ENCODE measurements at places on chromosomes 16 and 17.
A peak's percentile ranks its signal among the peaks of the same experiment; 100 is the strongest.

DNA sequence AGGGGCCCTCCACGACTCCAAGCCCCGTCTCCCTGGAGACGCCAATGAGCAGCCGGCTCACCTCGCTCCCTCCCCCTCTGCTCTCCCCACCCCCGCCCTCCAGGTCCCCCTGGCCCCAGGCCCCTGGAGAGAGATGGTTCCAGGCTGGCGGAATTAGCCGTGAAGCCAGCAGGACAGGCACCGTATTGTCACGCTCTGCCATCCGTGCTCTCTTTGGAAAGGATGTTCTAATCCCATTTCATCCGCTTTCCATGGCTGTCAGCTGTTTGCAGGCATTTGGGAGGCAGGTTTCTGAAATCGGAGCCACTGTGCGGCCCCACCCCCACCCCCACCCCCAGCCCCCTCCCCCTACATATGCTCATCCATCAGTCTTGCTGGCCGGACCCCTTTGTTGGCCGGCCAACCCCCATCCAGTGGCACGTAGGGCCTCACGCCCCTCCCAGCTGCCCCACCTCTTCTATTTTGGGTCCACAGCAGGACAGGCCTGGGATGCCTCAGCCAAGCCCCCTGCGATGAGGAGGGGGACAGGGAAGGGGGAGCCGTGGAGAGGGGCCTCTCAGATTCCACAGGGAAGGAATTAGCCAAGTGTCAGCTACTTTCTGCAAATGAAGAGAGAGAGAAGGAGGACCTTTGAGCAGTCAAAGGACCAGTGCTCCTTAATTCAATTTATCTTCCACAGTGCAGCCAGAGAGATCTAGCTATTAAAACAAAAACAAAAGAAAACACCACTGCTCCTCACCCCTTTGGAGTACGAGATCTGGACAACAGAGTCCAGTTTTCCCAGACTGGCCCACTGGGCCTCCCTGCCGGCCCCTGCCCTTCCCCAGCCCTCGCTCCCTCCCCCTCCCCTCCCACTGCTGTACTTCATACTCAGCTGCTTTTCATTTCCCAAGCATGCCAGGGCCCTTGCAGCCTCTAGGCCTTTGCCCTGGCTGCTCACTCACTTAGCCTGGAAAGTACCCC, 30.7 kb downstream of the SDK2 start:
- DNase-seq: no peak

- DNase-seq: no peak
These were observed 5.5 kb downstream of the IGFBP4 start for GRCh38 chr17:40448639-40449261.

- no peak for DNase-seq
These were observed 92.5 kb upstream of the PLCG2 start for GRCh38 chr16:81686391-81687130.

- no peak for DNase-seq
These were observed 15.6 kb upstream of the YPEL2 start for GRCh38 chr17:59315866-59316265.

DNA sequence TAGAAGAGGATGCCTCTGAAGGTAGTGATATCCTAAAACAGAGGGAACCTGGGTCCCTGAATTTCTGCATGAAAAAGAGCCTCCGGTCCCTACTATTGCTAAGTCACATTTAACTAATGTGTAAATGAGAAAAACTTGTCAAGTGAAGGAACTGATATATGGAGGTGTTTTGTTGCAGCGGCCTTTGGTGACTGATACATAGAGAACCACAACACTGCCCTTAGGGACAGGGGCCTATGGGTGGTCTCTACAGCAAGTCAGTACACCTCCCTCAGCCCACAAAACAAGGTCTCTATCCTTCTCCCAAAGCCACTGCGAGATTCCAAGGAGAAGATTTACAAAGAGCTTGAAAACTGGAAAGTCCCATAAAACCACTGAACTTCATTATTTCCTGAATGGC, 275.3 kb downstream of the SOX9 start:
- no peak for DNase-seq

GRCh38 chr17:29826114-29826692, 103.8 kb downstream of the SSH2 start:
- no peak for DNase-seq

DNA sequence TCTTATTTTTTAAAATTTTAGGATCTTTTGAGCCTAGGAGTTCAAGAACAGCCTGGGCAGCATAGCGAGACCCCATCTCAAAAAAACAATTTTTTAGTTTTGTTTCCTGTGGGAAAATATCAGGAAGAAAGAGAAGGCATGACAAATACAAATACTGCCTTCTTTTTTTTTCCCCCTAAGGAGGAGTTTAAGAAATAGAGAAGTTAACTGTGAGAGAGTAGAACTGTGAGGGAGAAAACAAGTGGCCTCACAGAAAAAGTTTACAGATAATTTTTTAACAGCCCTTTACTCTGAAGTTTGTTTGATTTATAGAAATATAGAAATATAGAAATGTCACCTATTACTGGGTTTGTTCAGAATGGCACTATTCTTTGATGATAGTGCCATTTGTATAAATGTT, 21.1 kb downstream of the TTYH2 start:
- DNase-seq: no peak

- peak; percentile 20 for DNase-seq
These were observed 901 bp downstream of the CDYL2 start for GRCh38 chr16:80803339-80804055.

- DNase-seq: no peak
These were observed 24.9 kb downstream of the MPP3 start for GRCh38 chr17:43808076-43808475.

DNA sequence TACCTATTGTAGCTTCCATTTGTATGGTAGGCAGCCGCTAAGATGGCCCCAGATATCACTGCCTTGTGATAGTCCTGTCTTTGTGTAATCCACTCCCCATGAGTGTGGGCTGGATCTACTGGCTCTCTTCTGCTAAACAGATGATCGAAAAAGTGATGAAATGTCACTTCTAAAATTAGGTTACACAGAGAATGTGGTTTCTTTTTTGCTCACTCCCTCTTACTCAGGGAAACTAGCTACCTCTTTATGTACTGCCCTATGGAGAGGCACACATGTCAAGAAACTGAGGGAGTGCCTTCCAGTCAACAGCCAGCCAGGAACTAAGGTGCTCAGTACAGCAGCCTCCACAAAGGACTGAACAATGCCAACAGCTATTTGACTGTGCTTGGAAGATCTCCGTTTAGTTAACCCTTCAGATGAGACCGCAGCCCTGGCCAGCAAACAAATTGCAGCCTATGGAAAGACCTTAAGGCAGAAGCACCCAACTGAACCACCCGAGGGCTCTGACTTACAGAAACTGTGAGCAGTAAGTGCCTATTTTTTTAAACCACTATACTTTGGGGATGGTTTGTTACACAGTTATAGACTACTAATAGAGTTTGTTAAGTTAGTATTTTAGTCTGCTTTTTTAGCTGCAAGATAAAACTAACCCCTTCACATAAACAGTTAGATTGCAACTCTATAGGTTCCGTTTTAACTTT, 113.2 kb upstream of the MAF start:
- DNase-seq: no peak

DNA sequence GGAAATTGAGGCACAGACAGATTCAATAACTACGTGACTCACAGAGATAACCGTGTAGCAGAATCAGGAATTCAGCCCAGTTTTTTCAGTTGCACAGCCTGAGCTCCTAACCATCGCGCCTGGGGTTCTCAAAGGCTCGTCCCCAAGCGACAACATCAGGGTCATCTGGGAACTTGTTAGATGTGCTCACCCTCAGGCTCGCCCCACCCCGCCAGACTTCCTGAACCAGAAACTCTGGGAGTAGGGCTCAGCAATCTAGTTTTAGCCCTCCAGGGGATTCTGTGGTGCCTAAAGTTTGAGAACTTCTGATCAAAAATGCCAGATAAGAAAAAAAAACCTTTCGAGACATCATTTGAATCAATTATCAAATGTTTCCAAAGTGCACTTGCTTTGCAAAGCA, 559.8 kb downstream of the WWOX start:
- DNase-seq: no peak

- DNase-seq: no peak
These were observed 54.9 kb upstream of the DLX4 start for GRCh38 chr17:49914096-49914490.

- DNase-seq: peak; percentile 50
These were observed 21.1 kb upstream of the SPATA32 start for GRCh38 chr17:45282683-45283644.

DNA sequence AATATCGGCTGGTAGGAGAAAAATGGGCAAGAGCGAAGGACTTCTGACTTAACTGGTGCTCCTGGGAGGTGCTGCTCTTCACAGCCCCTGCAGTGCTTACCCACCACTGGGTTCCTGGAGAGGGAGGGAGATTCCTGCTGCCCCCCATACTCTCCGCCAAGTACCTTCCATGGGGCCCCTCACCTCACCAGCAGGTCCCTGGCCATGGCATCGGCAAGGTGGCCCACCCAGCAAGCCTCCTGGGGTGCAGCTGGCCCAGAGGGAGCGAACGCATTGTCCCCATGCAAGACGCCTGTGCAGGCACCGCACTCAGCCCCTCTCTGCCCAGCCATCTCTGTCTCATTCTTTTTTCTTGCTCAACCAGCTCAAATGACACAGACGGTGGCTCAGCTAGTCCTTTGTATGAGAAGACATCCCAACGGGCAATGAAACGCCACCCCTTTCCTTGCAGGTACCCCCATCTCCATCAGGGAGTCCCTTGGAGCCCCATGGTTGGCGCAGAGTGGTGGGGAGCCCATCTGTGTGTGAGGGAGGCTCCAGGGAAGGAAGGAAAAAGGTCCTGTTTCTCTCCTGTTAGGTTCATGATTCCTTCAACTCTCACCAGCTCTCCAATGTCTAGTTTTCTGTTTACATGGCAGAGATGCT, 9.6 kb upstream of the ALDH3A1 start:
- DNase-seq: no peak

GRCh38 chr17:27224526-27225315, 69.2 kb upstream of the WSB1 start:
- no peak for DNase-seq
